ENCODE measurements at places on chromosomes 3 and 15. TPM values are rescaled to one million over a fixed set of nuclear protein-coding genes. Genes with fewer than 3 reads are reported as not detected.

DNA sequence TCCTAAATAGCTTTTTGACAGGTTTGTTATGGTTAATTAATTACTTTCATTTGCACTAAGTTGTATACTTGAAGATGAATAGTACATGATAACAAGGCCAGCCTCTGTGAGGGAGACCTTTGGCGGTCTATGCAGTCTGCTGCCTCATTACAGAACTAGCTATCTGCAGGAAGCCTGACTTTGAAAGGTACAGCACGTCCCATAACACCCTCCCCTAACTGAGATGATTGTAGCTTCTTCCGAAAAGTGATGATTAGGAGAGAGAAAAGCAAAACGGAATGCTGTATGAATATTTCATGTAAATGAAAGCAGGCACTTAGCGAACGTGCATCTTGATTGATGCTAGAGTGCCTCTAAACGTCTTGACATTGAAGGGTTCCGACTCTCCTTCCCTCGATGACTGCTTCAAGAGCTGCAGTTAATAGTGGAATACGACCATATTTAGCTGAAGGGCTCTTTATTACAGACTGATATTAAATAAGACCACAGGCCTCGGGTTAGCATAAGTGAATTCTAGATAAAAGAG is 116.2 kb upstream of the TMCO5A start:
- no peak for DNase-seq

The SUCNR1 gene
- not detected for polyA plus RNA-seq

DNA sequence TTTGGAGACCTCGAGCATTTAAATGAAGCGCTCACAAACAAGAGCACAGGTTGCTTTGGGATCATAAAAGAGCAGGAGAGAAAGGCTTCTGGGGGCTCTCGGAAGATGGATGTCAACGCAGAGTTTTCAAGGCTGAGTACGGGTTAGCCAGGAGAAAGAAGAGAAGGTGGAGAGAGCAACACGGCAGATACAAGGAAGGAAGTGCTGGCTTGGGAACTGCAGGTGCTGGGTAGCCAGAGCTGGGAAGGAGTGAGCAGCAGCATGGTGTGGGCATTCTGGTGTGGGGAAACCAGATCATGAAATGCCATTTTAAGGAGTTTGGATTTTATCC is 580 bp upstream of the RUBCN start:
- no peak for DNase-seq

The LTF gene
- not detected for polyA plus RNA-seq

DNA sequence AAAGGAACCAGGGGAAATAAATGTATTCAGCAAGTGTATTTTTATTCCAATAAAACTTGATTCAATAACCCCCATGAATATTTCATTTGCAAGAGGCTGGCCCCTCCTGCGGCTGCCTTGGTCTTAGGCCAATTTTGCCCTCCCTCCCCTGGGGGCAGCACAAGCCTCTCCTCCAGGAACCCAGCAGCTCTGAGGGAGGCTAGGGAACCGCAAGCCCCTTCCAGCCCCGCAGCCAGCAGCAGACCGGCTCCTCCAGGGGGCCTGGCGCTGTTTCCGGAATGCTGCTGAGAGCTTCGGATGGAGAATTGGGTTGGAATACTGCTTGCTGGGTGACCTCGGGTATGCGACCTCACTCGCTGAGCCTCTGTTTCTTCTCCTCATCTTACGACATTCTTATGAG is 150.1 kb downstream of the RAB11A start:
- no peak for DNase-seq

The IGF2BP2 gene
- 0.43 TPM for polyA plus RNA-seq

- DNase-seq = no peak
Observed at GRCh38 chr3:183377307-183377959, 51.0 kb downstream of the MCF2L2 start.

GRCh38 chr3:107855710-107856109 is 235.1 kb downstream of the CD47 start:
- DNase-seq = no peak

DNA sequence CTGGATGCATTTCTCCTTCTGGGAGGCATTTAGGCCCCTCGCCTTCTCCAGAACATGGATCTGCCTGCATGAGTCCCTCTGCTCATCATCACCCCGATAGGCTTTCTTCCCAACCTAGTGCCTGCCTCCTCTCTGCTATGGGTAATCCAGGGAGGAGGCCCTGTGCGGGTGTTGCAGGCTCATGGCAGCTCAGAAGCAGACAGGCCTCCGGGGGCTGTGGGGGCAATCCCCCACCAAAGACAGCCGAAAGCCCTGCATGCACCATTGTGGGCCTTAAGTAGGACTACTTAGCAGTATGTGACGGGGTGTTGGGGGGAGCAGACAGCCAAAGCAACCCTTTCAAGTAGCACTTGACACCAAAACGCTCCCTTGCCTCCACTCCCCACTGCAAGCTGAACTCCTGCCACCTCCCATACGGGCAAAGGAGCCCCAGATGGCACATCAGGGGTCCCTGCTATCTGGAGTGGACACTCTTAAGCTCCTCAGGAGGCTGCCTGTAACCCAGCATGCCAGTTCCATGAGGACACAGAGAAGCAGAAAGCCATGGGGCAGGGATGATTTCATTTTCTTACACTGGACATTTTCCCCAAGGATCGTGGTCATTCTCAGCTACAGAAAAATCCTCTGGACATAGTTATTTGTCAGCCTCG is 98.8 kb upstream of the HACD2 start:
- DNase-seq = no peak

GRCh38 chr3:145177828-145178227 is 983.2 kb downstream of the PLOD2 start:
- no peak for DNase-seq

GRCh38 chr3:170848292-170848917 is 21.6 kb downstream of the RPL22L1 start:
- DNase-seq = no peak

- no peak for DNase-seq
Observed at GRCh38 chr15:79463043-79463780, 31.1 kb downstream of the MINAR1 start.

- DNase-seq = no peak
Observed at GRCh38 chr3:131371688-131372066, 9.9 kb upstream of the NUDT16 start.

GRCh38 chr3:19598870-19599269 is 335.1 kb downstream of the EFHB start:
- no peak for DNase-seq

DNA sequence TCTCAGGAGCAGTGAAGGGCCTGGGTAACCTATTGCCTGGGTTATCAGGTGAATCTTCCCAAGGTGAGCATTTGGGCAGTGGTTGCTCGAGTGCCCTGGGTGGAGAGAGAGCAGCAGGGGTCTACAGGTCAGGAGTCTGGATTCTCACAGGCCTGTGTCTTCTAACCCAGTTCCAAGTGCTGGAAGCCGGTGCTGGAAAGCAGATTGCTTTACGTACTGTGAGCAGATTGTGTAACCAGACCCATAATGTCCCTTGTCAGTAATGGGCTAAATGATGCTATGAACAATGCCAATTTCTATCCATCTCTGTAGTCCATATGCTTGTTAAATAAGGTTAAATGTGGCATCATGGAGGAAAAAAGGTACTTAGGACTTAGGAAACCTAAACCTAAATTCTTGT is 106.5 kb downstream of the TPRG1 start:
- DNase-seq = no peak

- no peak for DNase-seq
Observed at GRCh38 chr3:111751961-111752360, 107.1 kb upstream of the PHLDB2 start.

DNA sequence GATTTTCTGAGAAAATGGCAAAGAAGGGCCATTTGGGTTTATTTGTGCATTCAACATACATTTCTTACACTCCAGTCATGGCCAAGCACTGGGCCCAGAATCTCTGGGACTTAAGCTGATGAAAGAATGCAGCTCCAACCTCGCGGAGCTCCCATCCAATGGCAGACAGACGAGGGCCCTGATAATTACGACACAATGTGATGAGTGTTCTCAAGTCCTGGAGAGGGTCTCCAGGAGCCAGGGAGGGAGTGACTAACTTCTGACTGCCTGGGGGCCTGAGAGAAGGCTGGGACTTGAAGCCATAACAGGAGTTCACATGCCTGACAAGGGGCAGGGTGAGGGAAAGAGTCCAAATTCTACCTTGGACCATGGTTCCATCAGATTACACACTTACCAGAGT is 42.6 kb upstream of the BNC1 start:
- no peak for DNase-seq

The CHRM5 gene
- polyA plus RNA-seq = not detected

The AADACL2 gene
- not detected for polyA plus RNA-seq

The PARP15 gene
- 14.1 TPM for polyA plus RNA-seq

GRCh38 chr3:72043204-72044133 is 258.5 kb upstream of the PROK2 start:
- no peak for DNase-seq

DNA sequence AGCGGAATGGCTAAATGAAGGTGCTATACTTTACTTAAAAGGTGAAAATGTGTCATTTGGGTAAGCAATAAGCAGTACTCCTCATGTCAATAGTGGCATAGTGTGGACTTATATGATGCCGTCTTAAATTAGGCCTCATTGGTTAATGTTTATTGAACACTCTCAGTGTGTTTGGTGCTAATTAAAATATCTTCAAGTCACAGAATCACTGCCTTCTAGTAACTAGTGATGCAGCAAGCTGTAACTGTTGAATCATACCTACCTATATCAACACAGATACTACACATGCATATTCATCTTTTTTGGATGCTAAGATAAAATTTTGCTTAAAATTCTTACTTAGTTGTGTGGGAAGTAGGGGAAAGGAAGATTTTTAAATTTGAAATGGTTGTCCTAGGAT is 30.7 kb downstream of the ARHGAP31 start:
- no peak for DNase-seq

The SLC9A9 gene
- polyA plus RNA-seq = 19.7 TPM

- DNase-seq = no peak
Observed at GRCh38 chr15:61051569-61052031, 177.5 kb downstream of the RORA start.

GRCh38 chr3:108505811-108506210 is 4.6 kb downstream of the MYH15 start:
- no peak for DNase-seq

GRCh38 chr15:28096670-28097431 is 2.3 kb downstream of the OCA2 start:
- DNase-seq = no peak

DNA sequence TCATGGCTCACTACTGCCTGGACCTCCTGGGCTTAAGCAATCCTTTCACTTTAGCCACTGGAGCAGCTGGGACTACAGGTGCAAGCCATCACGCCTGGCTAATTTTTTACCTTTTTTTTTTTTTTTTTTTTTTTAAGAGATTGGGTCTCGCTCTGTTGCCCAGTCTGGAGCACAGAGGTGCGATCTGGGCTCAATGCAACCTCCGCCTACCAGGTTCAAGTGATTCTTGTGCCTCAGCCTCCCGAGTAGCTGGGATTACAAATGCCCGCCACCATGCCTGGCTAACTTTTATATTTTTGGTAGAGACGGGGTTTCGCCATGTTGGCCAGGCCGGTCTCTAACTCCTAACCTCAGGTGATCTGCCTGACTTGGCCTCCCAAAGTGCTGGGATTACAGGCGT is 50.7 kb upstream of the MELTF start:
- DNase-seq = no peak

DNA sequence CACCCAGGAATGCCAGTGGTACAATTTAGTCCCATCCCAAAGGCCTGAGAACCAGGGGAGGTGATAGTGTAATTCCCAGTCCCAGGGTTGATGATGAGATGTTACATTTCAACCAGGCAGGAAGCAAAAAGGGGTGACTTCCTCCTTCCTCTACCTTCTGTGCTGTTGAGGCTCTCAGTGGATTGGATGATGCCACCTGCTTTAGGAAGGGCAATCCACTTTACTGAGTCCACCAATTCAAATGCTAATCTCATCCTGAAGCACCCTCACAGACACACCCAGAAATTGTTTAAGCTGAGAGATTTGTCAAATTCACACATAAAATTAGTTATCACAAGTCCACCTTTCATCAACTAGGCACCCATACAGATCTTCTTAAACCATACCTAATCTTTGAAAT is 418.5 kb upstream of the GOLIM4 start:
- DNase-seq = no peak

Measured in immature natural killer cell (primary cell).